ENCODE measurements at places on chromosomes 7 and 10.

DNA sequence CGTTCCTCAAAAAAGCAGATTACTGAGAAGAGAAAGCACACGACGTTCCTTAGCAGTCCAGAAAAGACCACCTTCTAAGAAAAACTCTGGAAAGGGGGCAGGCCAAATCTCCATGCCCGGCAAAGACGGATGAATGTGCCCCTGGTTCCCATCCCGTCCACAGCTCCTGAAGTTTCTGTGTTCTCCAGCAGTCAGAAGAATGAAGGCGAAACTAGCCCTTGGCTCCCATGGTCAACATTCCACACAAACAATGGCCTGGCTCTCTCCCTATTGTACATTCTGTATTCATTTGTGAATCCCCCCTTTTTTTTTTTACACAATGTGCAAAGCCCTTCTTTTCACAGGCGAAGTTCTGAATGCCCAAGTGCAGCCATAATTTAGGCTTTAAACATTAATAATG, 5.3 kb downstream of the CTBP2 start:
- peak; percentile 52 for DNase-seq

DNA sequence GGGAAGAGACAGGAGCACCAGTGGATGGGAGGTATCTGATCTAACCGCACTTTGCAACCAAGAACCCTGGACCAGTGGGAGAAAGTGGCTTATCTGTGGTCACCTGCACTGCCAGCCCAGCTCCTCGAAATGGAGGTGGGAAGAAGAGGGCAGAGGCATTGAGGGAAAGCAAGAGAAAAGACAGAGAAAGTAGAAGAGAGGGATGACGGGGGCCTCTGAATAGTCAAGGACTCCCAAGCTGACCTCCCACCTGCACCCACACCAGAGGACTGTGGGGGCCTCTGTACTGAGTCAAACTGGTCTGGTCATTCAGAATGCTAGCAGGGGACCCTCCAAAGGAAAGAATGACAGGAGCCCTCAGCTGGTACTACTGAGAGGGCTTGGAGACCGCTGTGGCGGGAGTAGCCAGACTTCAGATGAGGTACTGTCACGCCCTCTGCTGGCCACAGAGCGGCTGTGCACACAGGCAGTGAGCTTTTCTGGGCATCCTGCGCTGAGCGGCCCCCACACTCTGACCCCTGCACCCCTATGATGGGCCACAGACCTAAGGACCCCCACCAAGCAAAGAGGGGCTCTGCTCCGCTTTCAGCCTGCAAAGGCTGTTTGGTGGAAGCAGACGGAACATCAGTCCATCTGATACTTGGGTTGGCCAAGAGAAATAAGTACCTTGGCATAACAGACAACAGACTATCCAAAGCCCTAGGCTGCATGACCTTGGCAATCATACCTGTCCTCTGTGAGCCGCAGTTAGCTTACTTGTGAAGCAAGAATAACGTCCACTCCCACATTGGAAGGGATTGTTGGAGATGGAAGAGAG, 112.9 kb downstream of the COL13A1 start:
- DNase-seq, result peak; percentile 65

- DNase-seq, result no peak
These were observed 562.3 kb downstream of the CCSER2 start for GRCh38 chr10:84890706-84891105.

- DNase-seq, result peak; percentile 43
These were observed 120.1 kb downstream of the ELAPOR2 start for GRCh38 chr7:86939197-86939814.
